ENCODE measurements at places on chromosomes 7 and 10. TPM values are rescaled to one million over a fixed set of nuclear protein-coding genes. Genes with fewer than 3 reads are reported as not detected.

SKIDA1 gene
- 0.79 TPM for total RNA-seq

TRPV5 gene
- not detected for total RNA-seq

SEC24C gene
- 51.7 TPM for total RNA-seq

DNA sequence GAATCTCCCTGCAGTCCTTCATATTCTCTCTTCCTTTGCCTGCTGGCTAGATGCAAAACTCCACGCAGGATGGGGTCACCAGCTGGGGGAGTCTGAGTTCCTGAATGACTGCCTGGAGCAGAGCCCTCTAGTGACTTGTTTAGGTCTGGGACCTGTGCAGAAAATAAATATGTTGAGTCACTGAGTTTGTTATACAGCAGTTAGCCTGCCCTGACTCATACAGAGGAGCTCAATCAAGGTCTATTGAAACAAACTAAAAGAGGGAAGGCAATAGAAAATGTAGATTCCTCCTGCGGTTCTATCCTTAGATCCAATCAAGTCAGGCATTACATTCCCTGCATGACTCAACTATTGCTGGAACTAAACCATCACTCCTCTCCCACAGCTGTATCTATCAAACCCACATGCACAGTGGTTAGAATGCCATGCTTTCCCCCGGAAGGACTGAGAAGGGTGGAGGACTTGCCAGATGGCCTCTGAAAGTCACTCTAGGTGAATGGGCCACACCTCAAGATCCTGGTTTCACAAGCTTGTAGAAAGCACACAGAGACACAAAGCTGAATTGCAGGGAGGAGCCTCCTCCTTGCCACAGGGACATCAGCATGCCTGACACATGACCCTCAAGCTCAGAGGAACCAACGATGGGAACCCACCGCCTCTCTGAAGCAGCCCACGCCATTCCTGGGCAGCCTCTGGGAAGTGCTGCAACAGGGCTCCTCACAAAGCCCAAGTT lies 73.9 kb downstream of the SH3PXD2A start:
- no peak for DNase-seq
- H3K27ac ChIP-seq: peak overlapping the region; percentile 15
- no peaks in the 10 kb centered on the region for H3K27me3 ChIP-seq
- no peaks in the 10 kb centered on the region for H3K36me3 ChIP-seq
- no peak overlapping the region for H3K4me3 ChIP-seq

DNA sequence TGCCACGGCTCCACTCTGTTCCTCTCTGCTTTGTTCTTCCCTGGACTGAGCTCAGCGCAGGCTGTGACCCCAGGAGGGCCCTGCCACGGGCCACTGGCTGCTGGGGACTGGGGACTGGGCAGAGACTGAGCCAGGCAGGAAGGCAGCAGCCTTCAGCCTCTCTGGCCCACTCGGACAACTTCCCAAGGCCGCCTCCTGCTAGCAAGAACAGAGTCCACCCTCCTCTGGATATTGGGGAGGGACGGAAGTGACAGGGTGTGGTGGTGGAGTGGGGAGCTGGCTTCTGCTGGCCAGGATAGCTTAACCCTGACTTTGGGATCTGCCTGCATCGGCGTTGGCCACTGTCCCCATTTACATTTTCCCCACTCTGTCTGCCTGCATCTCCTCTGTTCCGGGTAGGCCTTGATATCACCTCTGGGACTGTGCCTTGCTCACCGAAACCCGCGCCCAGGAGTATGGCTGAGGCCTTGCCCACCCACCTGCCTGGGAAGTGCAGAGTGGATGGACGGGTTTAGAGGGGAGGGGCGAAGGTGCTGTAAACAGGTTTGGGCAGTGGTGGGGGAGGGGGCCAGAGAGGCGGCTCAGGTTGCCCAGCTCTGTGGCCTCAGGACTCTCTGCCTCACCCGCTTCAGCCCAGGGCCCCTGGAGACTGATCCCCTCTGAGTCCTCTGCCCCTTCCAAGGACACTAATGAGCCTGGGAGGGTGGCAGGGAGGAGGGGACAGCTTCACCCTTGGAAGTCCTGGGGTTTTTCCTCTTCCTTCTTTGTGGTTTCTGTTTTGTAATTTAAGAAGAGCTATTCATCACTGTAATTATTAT lies 1.2 kb downstream of the CLDN4 start:
- peaks cover 8% of the 10 kb centered on the region for H3K4me1 ChIP-seq
- no peak overlapping the region for H3K4me3 ChIP-seq
- peaks cover 5% of the 10 kb centered on the region for H3K27me3 ChIP-seq
- H3K36me3 ChIP-seq: no peaks in the 10 kb centered on the region
- no peak overlapping the region for H3K27ac ChIP-seq
- no peak for DNase-seq

GRCh38 chr7:1943326-1943725 lies 273.2 kb downstream of the ELFN1 start:
- H3K4me1 ChIP-seq: no peaks in the 10 kb centered on the region
- peak; percentile 34 for DNase-seq
- no peaks in the 10 kb centered on the region for H3K36me3 ChIP-seq
- no peak overlapping the region for H3K4me3 ChIP-seq

DNA sequence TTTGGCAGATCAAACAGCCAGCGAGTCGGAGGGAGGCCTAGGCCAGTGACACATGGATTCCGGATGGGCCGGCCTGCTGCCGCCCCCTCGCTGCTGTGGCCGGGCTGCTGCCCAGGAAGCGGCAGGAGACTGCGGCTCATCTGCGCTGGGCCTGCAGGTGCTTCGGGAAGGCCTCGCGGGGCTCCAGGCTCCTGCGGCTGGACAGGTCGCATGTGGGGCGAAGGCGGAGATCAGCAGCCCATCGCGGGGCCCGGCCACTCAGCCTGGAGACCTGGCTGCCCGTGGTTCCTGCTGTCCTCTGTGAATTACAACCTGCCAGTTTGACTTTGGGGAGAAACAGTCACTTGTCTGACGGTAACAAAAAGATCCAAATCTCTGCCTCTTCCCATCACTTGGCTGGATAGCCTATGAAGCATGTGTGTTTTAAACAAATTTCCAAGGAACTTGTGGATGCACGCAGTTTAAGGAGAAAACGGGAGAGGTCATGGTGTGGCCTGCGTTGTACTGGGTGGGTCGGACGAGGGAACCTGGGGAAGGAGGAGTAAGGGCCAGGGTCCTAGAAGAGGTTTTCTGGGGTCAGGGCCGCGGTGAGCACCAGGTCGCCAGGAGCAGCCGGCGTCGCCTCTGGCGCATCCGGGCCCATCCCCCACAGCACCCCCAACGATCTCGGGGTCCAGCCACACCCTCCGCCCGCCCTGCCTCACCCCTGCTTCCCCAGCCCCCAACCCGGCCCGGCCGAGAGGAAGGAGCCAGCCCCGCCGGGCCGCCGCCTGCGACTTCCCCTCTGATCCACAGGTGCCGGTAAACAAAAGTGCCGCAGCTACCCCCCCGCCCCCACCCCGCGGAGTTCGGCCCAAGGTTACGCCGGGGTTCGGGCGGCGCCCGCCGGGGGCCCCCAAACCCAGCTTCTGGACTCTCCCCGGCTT lies 1.6 kb downstream of the SPOCK2 start:
- peaks cover 11% of the 10 kb centered on the region for H3K27me3 ChIP-seq
- H3K4me1 ChIP-seq: peaks cover 17% of the 10 kb centered on the region
- H3K27ac ChIP-seq: peak overlapping the region; percentile 6
- no peaks in the 10 kb centered on the region for H3K36me3 ChIP-seq
- peak overlapping the region; percentile 60 for H3K4me3 ChIP-seq

- no peaks in the 10 kb centered on the region for H3K27me3 ChIP-seq
- H3K4me1 ChIP-seq: no peaks in the 10 kb centered on the region
- H3K27ac ChIP-seq: no peak overlapping the region
- no peak for DNase-seq
- no peaks in the 10 kb centered on the region for H3K36me3 ChIP-seq
Measured at GRCh38 chr10:129642427-129642826, 175.4 kb downstream of the MGMT start.

DNA sequence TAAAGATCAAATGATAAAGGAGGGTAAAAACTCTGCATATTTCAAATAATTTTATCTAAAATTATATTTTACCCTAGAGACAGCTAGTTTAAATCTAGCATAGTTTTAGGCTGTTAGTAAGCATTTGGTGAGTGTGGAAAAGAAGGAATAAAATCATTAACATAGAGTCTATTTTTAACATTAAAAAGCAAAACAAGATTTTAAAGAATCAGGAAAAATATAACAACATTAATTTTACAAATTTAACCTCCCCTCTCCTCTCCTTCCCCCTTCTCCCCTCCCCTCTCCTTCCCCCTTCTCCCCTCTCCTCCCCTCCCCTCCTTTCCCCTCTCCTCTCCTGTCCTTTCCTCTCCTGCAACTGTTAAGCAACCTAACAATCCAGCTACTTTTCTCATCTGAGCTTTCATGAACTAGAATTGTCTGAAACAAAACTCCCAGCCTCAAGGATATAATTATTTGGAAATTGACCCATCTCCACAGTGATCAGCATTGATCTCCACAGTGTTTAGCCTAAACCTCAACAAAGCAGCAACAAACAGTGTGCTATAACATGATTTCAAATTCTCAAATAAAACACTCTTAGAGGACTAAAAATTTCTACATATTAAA lies 293.2 kb downstream of the PPP1R3A start:
- H3K27ac ChIP-seq: no peak overlapping the region
- DNase-seq: no peak
- no peak overlapping the region for H3K4me3 ChIP-seq
- no peaks in the 10 kb centered on the region for H3K4me1 ChIP-seq
- H3K27me3 ChIP-seq: no peaks in the 10 kb centered on the region

DNA sequence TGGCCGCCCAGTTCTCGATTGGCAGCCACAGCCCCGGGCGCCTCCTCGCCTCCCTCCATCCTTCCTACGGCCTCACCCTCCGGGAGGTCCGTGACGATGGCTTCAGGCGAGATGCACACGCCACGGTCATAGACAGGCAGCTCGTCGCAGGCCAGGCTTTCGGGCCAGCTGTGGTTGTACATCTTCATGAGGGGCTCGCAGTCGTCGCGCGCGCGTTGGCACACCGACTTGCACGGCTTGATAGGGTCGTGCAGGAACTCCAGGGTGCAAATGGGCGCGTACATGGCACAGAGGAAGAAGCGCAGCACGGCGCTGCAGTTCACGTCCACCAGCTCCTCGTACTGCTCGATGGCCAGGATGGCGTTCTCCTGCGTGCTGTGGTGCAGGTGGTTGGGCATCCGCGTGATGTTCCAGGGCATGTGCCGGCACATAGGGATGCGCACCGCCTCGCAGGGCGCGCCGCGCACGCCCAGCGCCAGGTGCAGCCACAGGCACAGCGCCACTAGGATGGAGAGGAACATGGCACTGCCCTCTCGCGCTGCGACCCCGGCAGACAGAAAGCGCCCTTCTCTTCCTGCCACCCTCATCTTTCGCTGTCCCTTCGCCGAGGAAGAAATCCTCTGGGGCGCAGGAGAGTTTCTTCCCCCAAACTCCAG lies 472 bp downstream of the SFRP4 start:
- no peaks in the 10 kb centered on the region for H3K27me3 ChIP-seq
- H3K4me1 ChIP-seq: no peaks in the 10 kb centered on the region
- peak; percentile 53 for DNase-seq
- H3K36me3 ChIP-seq: no peaks in the 10 kb centered on the region

GRCh38 chr10:110181451-110181850 lies 26.0 kb upstream of the MXI1 start:
- H3K27ac ChIP-seq: no peak overlapping the region
- no peaks in the 10 kb centered on the region for H3K4me1 ChIP-seq
- no peaks in the 10 kb centered on the region for H3K27me3 ChIP-seq
- no peak for DNase-seq

DNA sequence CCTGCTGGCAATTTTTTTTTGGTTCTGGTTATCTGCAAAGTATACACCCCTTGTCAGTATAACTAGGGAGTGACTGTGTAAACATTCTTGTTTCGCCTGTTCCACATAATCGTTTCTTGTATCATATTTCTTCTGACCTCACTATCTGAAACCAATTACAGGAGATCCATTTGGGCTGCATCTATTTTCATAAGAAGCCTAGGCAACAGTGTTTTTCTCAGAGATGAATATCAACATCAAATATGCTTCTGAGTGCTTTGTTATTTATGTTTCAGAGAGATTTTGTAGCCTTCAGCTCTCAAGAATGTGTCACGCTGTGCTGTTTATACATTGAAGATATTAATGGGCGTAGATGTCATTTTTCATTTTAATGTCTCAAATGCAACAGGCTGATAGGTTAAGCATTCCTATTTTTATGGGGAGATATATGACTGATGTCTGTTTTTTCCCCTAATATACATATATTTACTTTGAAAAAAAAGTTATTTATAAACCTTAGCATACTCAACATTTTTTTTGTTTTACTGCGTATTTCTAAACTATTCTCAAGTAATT lies 115.5 kb downstream of the FOXP2 start:
- H3K4me1 ChIP-seq: peaks cover 25% of the 10 kb centered on the region
- no peak overlapping the region for H3K27ac ChIP-seq
- no peaks in the 10 kb centered on the region for H3K36me3 ChIP-seq
- no peaks in the 10 kb centered on the region for H3K27me3 ChIP-seq
- H3K4me3 ChIP-seq: no peak overlapping the region
- DNase-seq: no peak

DNA sequence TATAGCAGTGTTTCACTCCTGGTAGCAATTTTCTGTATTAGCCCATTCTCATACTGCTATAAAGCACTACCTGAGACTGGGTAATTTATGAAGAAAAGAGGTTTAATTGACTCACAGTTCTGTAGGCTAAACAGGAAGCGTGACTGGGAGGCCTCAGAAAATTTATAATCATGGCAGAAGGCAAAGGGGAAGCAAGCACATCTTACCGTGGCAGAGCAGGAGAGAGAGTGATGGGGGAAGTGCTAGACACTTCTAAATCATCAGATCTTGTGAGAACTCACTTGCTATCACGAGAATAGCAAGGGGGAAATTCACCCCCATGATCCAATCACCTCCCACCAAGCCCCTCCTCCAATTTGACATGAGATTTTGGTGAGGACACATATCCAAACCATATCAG lies 131.6 kb upstream of the EFCAB10 start:
- no peak overlapping the region for H3K27ac ChIP-seq
- no peaks in the 10 kb centered on the region for H3K27me3 ChIP-seq
- DNase-seq: no peak

DNA sequence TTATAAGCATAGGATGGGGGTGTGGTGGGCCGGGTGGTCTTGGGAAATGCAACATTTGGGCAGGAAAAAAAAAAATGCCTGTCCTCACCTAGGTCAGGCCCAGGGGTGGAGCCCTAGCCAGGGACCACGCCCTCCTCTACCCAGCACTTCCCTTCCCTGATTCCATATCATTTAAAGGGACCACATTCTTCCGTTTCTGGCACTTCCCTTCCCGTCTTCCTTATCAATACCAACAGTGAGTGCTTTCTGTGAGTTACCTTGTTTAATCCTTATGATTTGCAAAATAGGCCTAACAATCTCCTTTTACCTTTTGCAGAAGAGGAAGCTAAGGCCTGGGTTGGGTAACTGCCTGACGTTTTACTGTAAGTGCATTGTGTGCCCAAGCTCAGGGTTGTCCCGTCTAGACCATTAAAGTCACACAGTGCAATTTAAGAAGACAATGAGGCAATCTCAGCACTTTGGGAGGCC lies 16.7 kb upstream of the C10orf95 start:
- no peak overlapping the region for H3K4me3 ChIP-seq
- no peaks in the 10 kb centered on the region for H3K36me3 ChIP-seq
- no peaks in the 10 kb centered on the region for H3K4me1 ChIP-seq
- no peak overlapping the region for H3K27ac ChIP-seq

DNA sequence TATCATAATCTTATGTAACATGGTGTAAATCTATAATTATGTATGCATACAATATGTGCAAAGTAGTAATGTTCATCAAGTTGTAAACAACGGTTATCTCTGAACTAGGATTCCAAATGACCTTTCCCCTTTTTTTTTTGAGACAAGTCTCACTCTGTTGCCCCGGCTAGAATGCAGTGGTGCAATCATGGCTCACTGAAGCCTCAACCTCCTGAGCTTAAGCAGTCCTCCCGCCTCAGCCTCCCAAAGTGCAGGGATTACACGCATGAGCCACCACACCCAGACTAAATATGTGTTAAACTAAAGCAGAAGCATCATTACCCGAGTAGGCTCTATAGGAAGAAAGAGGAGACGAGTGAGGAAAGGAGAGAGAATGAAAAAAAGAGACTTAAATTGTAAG lies 7.8 kb upstream of the KMT2C start:
- DNase-seq: no peak
- no peak overlapping the region for H3K4me3 ChIP-seq
- H3K27me3 ChIP-seq: no peaks in the 10 kb centered on the region
- H3K27ac ChIP-seq: no peak overlapping the region
